ENCODE measurements at places on chromosomes 3 and 15. TPM values are rescaled to one million over a fixed set of nuclear protein-coding genes. Genes with fewer than 3 reads are reported as not detected.

APEH gene
- total RNA-seq: 126 TPM

DNA sequence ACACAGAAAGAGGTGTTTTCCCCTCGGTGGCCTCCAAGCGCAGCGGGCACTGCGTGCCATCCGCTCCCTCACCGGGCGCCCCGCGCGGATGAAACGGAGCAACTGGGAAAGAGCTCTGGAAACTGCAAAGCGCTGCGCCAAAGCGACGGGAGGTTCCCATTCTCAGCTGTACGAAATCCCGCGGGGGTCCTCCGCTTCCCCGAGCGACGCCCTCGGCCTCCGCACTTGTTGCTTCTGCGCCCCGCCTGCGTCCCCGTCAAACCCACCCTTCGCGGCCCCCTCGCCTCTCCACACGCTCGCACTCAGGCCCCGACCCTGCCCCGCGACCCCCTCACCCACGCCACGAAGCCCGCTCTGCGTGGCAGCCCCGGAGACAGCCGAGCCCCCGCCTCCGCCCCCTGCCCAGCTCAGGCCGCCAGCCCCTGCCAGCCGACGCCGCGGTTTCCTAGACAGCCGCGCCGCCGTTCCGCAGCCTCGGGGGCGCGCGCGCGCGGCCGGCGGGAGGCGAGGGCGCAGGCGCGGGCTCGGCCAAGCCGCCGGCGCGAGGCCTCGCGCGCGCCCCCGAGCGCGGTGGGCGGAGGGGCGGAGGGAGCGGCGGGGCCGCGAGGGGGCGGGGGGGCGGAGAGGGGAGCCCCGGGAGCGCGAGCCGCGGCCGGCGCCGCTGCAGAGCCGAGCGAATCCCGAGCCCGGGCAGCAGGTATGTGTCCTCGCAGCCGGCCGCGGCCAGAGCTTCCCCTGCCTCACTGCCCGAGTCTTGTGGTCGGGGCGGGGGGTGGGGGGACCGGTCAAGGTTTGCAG lies at the start of gene TMEM266:
Gene TMEM266, plus strand, starts transcription at position 666 of the 798 bp plus-strand sequence. CDS start 74,279 bp downstream, outside the sequence.
- H3K36me3 ChIP-seq: no peaks in the 10 kb centered on the region
- H3K4me1 ChIP-seq: no peaks in the 10 kb centered on the region
- H3K27ac ChIP-seq: no peak within 1 kb of the TSS
- peak within 1 kb of the TSS; percentile 76 for H3K4me3 ChIP-seq
- H3K27me3 ChIP-seq: peaks cover 81% of the 10 kb centered on the region

GRCh38 chr3:188452158-188452772 lies 298.3 kb downstream of the LPP start:
- no peak overlapping the region for H3K4me3 ChIP-seq
- H3K27ac ChIP-seq: no peak overlapping the region
- no peak for DNase-seq
- H3K27me3 ChIP-seq: no peaks in the 10 kb centered on the region
- no peaks in the 10 kb centered on the region for H3K36me3 ChIP-seq
- H3K4me1 ChIP-seq: 0 out of 2 replicates have a peak, but pooled peaks cover 3% of the 10 kb centered on the region

GNAT1 gene
- total RNA-seq: not detected

DNA sequence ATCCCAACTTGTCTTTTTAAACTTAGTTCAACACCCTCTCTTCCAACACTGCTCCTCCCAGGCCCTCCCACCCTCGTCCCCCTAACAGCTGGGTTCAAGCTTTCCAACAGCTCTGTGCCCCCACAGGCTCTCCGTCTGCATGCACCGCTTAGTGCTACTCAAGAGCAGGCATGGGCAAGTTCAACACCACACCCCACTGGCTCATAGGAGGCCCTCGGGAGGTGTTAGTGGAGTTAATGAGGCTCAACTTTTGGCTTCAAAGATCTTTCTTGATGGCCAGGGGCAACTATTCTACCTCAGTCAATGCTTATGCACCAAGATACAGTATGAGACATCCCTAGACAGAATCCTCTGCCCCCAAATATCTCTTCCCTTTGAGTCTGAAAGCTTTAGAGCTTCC lies 114.4 kb downstream of the ANP32A start:
- no peak overlapping the region for H3K27ac ChIP-seq
- no peak overlapping the region for H3K4me3 ChIP-seq
- no peak for DNase-seq
- H3K27me3 ChIP-seq: no peaks in the 10 kb centered on the region
- no peaks in the 10 kb centered on the region for H3K4me1 ChIP-seq

C3orf70 gene
- not detected for total RNA-seq

DNA sequence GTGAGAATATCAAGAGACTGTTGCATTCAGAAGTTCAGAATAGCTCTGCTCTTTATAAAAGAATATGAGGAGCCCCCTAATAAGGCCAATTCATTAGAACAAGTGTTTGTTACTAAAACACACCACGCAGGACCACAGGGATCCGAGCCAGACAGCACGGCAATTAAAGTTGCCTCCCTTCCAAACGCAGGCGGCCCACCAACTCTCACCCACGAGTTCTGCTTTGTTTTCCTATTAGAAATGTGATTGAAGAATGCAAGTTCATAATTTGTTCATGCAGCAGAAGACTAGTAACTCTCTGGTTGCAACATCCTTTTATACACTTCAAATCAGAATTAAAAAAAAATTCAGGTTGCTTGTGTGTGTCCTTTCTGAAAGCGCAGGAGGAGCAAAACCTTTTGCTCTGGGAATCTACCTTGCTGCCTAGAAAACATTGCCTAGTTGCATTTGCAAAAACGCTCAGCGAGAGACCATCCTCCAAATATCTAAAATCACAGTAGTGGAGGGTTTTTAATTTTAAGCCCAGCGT lies 1044.1 kb upstream of the NR2F2 start:
- no peaks in the 10 kb centered on the region for H3K27me3 ChIP-seq
- no peak overlapping the region for H3K27ac ChIP-seq
- no peaks in the 10 kb centered on the region for H3K36me3 ChIP-seq
- DNase-seq: no peak

DNA sequence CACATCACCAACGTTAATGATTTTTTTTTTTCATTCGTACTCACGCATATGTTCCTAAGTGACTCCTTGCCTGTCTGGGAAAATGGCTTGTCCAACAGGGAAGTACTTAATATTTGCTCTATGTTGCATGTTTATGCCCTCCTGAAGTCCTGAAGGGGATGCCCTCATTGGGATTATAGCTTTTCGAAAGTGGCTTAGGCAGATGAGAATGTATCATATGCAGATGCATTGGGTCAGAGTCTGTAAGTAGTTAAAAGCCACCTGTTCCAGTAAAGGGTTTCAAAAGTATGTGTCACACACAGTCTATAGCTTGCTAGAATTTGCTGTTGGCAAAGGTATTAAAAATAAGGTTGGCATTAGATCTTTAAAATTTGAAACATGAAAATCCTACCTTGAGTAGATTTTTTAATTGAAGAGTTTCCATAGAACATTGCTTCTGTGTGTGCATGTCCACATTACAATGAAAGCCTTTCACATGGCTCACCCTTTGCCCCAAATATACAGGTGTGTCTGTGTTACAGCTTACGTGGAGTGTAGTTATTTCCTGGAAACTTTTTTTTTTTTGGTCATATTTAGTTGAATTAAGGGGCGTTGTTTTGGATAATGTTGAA lies 2.1 kb downstream of the ABHD17C start:
- no peak overlapping the region for H3K27ac ChIP-seq
- no peaks in the 10 kb centered on the region for H3K36me3 ChIP-seq
- H3K4me1 ChIP-seq: peaks cover 37% of the 10 kb centered on the region
- DNase-seq: peak; percentile 9
- H3K4me3 ChIP-seq: peak overlapping the region; percentile 89
- no peaks in the 10 kb centered on the region for H3K27me3 ChIP-seq

MORF4L1 gene
- total RNA-seq: 388 TPM

GOLGA8N gene
- 0.65 TPM for total RNA-seq

DNA sequence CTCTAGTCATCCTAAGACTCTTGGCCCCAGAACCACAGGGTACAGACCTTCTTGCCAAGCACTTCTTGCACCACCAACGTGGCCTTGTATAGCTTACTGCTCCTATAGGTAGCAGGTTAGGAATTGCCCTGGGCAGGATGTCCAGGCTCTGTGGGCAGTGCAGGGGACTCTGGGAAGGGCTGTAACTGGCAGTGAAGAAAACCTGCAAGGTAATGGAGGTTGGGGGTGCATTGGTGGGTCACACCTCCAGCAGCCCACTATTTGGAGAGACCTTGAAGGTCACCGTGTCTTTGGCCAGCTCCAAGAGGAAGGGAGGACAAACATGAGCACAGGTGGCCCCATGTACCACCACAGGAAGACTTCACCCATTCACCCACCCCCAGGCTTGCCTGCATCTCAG lies 21.3 kb upstream of the XYLB start:
- no peaks in the 10 kb centered on the region for H3K36me3 ChIP-seq
- H3K27ac ChIP-seq: no peak overlapping the region
- DNase-seq: no peak
- H3K4me3 ChIP-seq: no peak overlapping the region
- no peaks in the 10 kb centered on the region for H3K27me3 ChIP-seq

PRKCD gene
- 1.8 TPM for total RNA-seq

GPR149 gene
- not detected for total RNA-seq

EFHB gene
- total RNA-seq: 2.9 TPM

LPP gene
- total RNA-seq: 47.8 TPM

DNA sequence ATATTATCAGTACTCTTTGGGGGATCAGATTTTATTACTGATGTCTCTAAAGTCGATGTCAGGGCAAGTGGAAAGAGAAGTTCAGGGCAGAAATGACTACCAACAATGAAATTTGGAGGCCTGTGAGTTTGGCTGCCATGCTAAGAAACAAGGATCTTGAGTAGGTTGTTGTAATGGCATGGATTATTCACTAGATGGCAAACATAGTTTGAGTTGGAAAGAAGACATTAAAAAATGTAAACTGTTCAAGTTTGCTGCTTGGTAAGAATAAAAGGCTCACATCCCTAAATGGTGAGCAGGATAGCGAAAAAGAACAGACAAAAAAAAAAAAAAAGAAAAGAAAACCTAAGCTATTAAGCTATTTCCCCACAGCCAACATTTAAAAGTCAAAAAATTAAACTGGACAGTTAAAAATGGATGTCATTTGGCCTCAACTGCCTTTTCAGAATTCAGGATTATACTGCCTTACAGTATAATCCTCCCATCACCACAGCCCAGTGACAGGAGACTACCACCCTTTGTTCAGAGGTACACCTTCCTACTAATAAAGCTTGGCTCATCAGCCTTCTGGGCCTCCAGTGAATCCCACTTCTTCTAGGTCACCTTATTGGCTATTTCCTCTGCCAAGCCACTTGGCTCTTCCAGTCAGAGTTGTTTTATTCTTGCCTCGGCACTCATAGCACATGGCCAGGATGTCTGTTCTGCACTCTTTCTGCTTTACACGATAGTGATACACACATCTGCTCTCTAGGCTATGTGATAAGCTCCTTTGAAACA lies 163.7 kb downstream of the PLD1 start:
- H3K27ac ChIP-seq: no peak overlapping the region
- peak; percentile 76 for DNase-seq
- no peak overlapping the region for H3K4me3 ChIP-seq

DNA sequence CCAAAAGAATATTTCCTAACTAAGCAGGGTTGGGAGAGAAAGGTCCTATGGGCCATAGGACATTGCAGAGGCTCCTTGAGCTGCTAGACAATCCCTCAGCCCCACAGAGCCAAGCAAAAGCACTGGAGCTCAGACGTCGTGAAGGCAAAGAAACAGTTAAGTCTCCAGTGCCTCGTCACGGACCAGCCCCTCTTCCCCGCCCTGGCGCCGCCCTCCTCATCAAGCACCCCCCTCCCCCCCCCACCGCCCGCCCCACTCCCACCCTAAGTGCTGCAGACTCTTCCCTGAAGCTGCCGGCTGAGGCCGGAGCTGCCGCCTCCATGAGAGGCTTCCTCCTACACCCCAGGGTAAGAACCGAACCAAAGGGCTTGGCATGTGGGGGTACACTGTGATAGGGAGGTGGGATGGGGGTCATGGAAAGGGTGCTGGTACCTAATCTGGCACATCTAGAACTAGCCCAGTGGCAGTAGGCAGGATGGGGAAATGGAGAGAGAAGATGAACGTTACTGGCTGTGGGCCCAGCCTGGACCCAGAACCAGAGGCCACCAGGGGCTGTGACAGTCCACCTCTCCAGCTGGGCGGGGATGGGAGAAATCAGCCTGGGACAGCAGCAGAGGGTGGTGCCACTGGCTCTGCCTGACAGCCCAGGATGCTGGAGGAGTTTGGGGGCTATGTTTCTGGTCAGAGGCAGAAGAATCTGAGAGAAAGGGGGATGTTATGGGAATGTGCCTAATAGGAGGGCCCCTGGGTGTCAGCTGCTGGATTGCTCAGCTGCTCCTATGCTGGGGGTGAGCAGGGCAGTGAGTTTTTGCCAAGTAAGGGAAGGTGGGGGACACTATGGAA lies at the start of gene MAP1A:
Gene MAP1A, plus strand, starts transcription at position 255 of the 843 bp plus-strand sequence. CDS start 3,866 bp downstream, outside the sequence.
- H3K27ac ChIP-seq: peak within 1 kb of the TSS; percentile 83
- peak within 1 kb of the TSS; percentile 100 for H3K4me3 ChIP-seq
- peaks cover 19% of the 10 kb centered on the region for H3K36me3 ChIP-seq
- DNase-seq: peak; percentile 85
- no peaks in the 10 kb centered on the region for H3K27me3 ChIP-seq

GRCh38 chr3:194577986-194578905 lies 55.0 kb downstream of the TMEM44 start:
- no peaks in the 10 kb centered on the region for H3K36me3 ChIP-seq
- H3K4me3 ChIP-seq: no peak overlapping the region
- no peaks in the 10 kb centered on the region for H3K27me3 ChIP-seq
- peak; percentile 96 for DNase-seq
- H3K4me1 ChIP-seq: peaks cover 51% of the 10 kb centered on the region

GRCh38 chr3:39065197-39065596 lies 13.4 kb downstream of the WDR48 start:
- H3K36me3 ChIP-seq: peaks cover 7% of the 10 kb centered on the region
- no peaks in the 10 kb centered on the region for H3K27me3 ChIP-seq
- peaks cover 22% of the 10 kb centered on the region for H3K4me1 ChIP-seq
- peak; percentile 78 for DNase-seq

ASB14 gene
- not detected for total RNA-seq

DNA sequence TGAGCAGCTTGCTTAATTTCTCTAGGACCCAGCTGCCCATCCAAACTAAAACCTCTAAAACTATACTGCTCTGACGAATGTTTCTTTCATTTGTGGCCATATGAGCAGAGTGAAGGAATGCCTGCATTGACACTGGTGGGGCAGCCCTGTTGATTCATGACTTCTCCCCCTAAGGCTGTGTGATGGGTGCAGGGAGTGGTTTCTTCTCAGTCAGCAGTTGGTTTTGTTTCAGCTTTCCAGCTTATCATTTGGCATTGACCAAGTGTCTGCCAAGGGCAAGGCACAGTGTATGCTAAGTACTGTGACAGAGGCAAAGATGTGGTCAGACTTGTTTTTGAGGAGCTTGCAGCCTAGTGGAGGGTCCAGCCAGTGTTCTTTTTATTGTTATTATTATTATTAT lies 4.7 kb downstream of the ABHD6 start:
- no peak overlapping the region for H3K27ac ChIP-seq
- H3K4me1 ChIP-seq: no peaks in the 10 kb centered on the region
- no peaks in the 10 kb centered on the region for H3K36me3 ChIP-seq
- H3K4me3 ChIP-seq: no peak overlapping the region

SLC33A1 gene
- 43.8 TPM for total RNA-seq

CADPS gene
- 11.4 TPM for total RNA-seq

GRCh38 chr15:43429687-43430086 lies 58.8 kb downstream of the TUBGCP4 start:
- peaks cover 32% of the 10 kb centered on the region for H3K36me3 ChIP-seq
- H3K27ac ChIP-seq: no peak overlapping the region
- H3K4me1 ChIP-seq: no peaks in the 10 kb centered on the region
- no peak overlapping the region for H3K4me3 ChIP-seq
- no peak for DNase-seq

- H3K4me3 ChIP-seq: no peak overlapping the region
- no peaks in the 10 kb centered on the region for H3K27me3 ChIP-seq
- peak; percentile 54 for DNase-seq
- peaks cover 7% of the 10 kb centered on the region for H3K4me1 ChIP-seq
Observed at GRCh38 chr15:59699810-59700431, 10.8 kb upstream of the BNIP2 start.

SCN11A gene
- not detected for total RNA-seq

Measured in GM23248 (cell line).